T-cell (primary cell): ENCODE measurements at places on chromosomes 11 and 22. TPM values are rescaled to one million over a fixed set of nuclear protein-coding genes. Genes with fewer than 3 reads are reported as not detected.

GSTT2B gene
- total RNA-seq = not detected

APOA4 gene
- total RNA-seq = not detected

DDI1 gene
- total RNA-seq = not detected

GNAZ gene
- total RNA-seq = 1.4 TPM

PPME1 gene
- total RNA-seq = 20.8 TPM

PLEKHB1 gene
- total RNA-seq = 54.0 TPM

RIMBP3C gene
- total RNA-seq = 2.8 TPM

MRGPRF gene
- total RNA-seq = not detected

FGF19 gene
- not detected for total RNA-seq

PIM3 gene
- 65.0 TPM for total RNA-seq

TRMU gene
- total RNA-seq = 65.6 TPM

RASSF10 gene
- not detected for total RNA-seq

OTOG gene
- not detected for total RNA-seq

HTR3B gene
- not detected for total RNA-seq

PATE1 gene
- total RNA-seq = not detected

ANKRD13D gene
- 249 TPM for total RNA-seq

CLDN25 gene
- not detected for total RNA-seq

CHEK2 gene
- total RNA-seq = 8.4 TPM

MMP13 gene
- not detected for total RNA-seq

KRTAP5-2 gene
- total RNA-seq = not detected

MUC5B gene
- total RNA-seq = not detected

RPS19BP1 gene
- total RNA-seq = 76.8 TPM

CHRM1 gene
- total RNA-seq = not detected

C11orf86 gene
- total RNA-seq = not detected

ARHGAP20 gene
- total RNA-seq = not detected

CASP5 gene
- not detected for total RNA-seq

DESI1 gene
- total RNA-seq = 31.3 TPM

RAB39A gene
- total RNA-seq = not detected

SLC37A2 gene
- 1.1 TPM for total RNA-seq

FIBIN gene
- not detected for total RNA-seq

CRYBB2 gene
- total RNA-seq = not detected

MCAM gene
- 0.50 TPM for total RNA-seq

OR52B6 gene
- not detected for total RNA-seq

ADAMTS8 gene
- 0.12 TPM for total RNA-seq

OR10A2 gene
- total RNA-seq = not detected

RPL3 gene
- 3,660 TPM for total RNA-seq

TUG1 gene
- 94.8 TPM for total RNA-seq

ANKK1 gene
- total RNA-seq = 3.3 TPM

CDC42BPG gene
- total RNA-seq = 9.1 TPM

MYO18B gene
- 0.22 TPM for total RNA-seq

BDNF gene
- not detected for total RNA-seq

GGTLC2 gene
- total RNA-seq = not detected

SCGB1D2 gene
- not detected for total RNA-seq

OR52H1 gene
- not detected for total RNA-seq

NRXN2 gene
- total RNA-seq = 0.43 TPM

DGCR2 gene
- 71.5 TPM for total RNA-seq

SMTNL1 gene
- not detected for total RNA-seq

RFPL1 gene
- not detected for total RNA-seq

ISX gene
- not detected for total RNA-seq

SEZ6L gene
- total RNA-seq = not detected

TUBA8 gene
- total RNA-seq = 2.6 TPM
